Activated CD8-positive, alpha-beta T cell treated with anti-CD3 and anti-CD28 coated beads for 36 hours (primary cell): ENCODE measurements at places on chromosomes 16 and 17. TPM values are rescaled to one million over a fixed set of nuclear protein-coding genes. Genes with fewer than 3 reads are reported as not detected.

- no peak overlapping the region for H3K27ac ChIP-seq
- H3K27me3 ChIP-seq: no peaks in the 10 kb centered on the region
- H3K4me1 ChIP-seq: peaks cover 3% of the 10 kb centered on the region
- DNase-seq: no peak
Observed at GRCh38 chr17:62989501-62989900, 23.5 kb downstream of the TANC2 start.

DNA sequence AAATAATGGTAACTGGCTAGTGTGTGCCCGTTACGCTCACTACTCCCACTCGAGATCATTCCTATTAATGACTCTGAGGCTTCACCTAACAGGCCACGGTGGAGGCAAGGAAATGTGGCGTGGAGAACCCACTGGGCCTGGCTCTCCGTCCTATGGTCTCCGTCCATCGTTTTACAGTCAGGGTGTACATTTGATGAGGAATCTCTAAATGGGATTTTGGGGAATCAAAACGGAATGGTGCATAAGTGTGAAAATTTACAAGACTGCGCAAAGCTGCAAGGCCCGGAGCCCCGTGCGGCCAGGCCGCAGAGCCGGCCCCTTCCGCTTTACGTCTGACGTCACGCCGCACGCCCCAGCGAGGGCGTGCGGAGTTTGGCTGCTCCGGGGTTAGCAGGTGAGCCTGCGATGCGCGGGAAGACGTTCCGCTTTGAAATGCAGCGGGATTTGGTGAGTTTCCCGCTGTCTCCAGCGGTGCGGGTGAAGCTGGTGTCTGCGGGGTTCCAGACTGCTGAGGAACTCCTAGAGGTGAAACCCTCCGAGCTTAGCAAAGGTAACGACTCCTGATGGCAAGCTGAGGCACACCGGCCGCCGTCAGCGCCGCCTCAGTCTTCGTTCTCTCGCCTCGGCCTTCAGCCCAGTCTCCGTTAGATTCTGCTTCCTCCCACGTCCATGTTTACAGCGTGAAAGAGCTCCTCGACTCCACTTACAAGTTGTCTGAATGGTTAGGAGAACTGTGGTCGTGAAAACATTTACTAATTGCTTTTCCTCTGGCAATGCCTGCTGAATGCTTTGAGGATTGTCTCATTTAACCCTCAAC, at the start of gene RAD51C:
RAD51C (plus strand) TSS at position 364 of the 817 bp plus-strand sequence; CDS start at position 406, 42 bp downstream.
- H3K27me3 ChIP-seq: no peaks in the 10 kb centered on the region
- H3K36me3 ChIP-seq: peaks cover 23% of the 10 kb centered on the region
- H3K4me3 ChIP-seq: peak within 1 kb of the TSS; percentile 86

DNA sequence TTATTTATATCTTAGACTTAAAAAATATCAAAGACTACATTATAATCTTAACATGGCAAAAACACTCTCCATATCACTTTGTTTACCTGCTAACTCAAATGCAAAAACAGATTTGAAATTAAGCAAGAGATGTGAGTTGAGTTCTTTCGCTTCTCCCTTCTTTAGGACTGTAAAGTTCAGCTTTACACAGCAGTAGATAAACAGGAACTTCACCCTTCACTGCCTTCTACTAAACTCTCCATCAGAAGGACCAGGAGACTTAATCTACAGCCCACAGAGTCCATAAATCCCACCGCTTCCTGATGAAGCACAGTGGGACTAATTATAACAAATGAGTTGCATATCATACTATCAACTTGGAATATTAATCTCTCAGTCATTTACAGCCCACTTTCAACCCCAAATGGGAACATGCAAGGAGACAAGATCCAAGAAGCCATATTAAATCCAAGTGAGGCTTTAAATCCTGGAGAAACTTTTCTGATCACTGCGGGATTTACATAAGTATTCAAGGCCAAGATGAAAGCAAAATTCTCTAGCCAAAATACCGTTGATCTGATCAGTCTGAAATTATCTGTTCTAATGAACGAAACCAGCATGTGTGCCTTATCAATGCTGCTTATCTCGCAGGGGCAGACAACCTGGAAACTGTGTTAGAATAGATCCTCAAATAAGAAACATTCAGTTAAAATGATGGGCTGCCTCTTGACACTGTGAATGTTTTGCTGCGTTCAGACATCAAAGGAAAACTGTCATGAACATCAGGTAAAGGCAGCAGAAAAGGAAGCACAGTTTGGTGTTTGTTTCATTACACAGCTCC, 1.6 kb downstream of the AMFR start:
- no peaks in the 10 kb centered on the region for H3K27me3 ChIP-seq
- H3K27ac ChIP-seq: peak overlapping the region; percentile 67
- DNase-seq: no peak
- peaks cover 44% of the 10 kb centered on the region for H3K4me1 ChIP-seq
- H3K36me3 ChIP-seq: peaks cover 2% of the 10 kb centered on the region

- no peak within 1 kb of the TSS for H3K27ac ChIP-seq
- peak; percentile 69 for DNase-seq
- H3K4me3 ChIP-seq: peak within 1 kb of the TSS; percentile 63
- H3K36me3 ChIP-seq: no peaks in the 10 kb centered on the region
- peaks cover 13% of the 10 kb centered on the region for H3K4me1 ChIP-seq
Observed at GRCh38 chr16:31010585-31011325, at the start of gene STX1B. STX1B (minus strand) TSS chr16:31010638; CDS start chr16:31010396, 242 bp downstream.

DNA sequence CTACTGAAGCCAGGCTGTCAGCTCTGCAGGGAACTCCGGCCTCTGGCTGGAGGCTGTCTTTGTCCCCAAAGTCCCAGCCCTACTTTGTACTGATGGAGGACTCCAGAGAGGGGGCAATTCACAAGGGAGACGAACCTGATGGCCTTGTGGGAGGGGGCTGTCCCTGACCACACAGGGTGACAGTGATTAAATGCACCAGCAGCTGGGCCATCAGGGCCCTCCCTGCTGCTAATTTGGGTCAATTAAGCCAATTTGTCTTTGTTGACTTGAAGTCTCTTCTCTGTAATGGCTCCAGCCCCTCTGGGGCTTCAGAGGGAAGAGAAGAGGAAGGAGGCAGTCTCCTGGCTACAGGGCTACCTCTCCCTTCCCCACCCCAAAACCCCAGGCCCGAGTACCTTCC, 22.0 kb downstream of the TMEM132E start:
- H3K4me1 ChIP-seq: no peaks in the 10 kb centered on the region
- DNase-seq: no peak
- no peaks in the 10 kb centered on the region for H3K36me3 ChIP-seq
- H3K27ac ChIP-seq: no peak overlapping the region
- peaks cover 12% of the 10 kb centered on the region for H3K27me3 ChIP-seq

DNA sequence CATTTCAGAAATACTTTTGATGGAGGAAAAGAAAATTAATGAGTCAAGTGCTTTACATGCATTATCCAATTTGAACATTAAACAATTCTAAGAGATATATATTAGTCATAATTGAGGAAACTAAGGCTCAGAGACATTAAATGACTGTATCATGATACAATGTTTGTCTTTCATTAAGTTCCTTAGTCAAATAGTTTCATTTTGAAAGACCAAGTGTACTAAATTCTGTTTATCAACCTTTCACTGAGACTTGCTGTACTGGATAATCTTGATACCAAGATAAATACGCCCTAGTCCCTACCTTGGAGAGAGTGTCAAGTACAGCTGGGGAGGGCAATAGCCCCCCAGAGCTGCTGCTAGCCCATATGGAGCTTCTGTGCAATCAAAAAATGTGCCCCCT, 24.2 kb downstream of the TOM1L2 start:
- no peak overlapping the region for H3K27ac ChIP-seq
- H3K36me3 ChIP-seq: no peaks in the 10 kb centered on the region
- H3K4me3 ChIP-seq: no peak overlapping the region
- no peak for DNase-seq
- peaks cover 21% of the 10 kb centered on the region for H3K4me1 ChIP-seq

DNA sequence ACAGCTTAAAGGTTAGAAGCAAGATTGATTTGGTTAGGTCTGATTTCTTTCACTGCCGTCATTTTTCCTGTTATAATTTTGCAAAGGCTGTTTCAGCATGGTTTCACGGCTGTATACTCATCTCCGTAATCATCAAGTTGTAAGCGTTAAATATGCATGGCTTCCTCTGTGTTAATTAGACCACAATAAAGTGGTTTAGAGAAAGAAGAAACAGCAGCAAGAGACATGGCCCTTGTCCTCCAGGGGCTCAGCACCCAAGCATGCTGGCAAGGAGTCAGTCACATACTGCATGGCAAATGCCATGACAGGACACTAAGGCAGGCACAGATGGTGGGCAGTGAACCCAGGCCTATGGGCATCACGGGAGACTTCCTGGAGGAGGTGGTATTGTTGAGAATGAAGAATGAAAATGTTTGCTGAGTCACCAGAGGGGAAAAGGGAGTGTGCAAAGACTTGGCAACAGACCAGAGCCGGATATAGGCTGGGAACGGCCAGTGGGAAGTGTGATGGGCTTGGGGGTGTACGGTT, 61.4 kb upstream of the PLCG2 start:
- H3K4me1 ChIP-seq: peaks cover 43% of the 10 kb centered on the region
- no peaks in the 10 kb centered on the region for H3K36me3 ChIP-seq
- H3K27me3 ChIP-seq: no peaks in the 10 kb centered on the region
- peak; percentile 51 for DNase-seq

- peaks cover 4% of the 10 kb centered on the region for H3K27me3 ChIP-seq
- DNase-seq: no peak
- H3K36me3 ChIP-seq: no peaks in the 10 kb centered on the region
Observed at GRCh38 chr16:5005916-5006315, 27.8 kb downstream of the NAGPA start.

DNA sequence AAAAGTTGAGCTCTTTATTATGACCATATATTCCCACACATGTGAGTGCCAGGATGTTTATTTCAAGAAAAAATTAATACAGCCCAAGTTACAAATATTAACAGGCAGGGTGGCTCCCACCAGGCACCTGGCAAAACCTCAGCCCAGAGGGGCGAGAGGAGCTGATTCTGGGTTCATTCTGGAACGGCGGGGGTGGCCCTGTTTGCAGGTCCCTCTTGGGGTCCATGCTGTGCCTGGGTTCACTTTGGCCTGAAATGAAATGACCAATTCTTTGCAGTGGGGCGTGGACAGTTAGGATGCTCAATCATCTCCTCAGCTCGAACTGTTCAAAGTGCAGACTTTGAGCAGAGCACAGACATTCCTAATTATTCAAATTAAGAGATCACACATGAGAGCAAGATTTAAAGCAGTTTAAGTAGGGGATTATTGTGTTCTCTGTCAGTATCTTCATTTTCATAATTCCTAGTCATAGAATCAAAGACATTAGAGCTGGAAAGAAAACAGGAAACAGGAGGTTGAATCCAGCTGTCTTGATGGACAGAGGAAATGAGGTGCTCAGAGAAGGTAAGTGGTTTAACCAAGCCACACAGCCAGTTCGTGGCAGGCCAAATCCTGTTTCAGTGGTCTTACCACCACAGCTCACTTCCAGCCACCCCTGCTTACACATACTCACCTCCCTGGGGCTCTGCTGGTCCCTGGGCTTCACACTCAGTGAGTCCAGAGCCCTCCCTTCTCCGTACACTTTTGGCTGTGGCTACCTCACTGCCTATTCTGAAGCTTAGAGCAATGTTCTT, 363.9 kb upstream of the TNRC6C start:
- no peak overlapping the region for H3K27ac ChIP-seq
- peaks cover 13% of the 10 kb centered on the region for H3K4me1 ChIP-seq

GRCh38 chr17:49676276-49676868, 1.5 kb downstream of the SPOP start:
- DNase-seq: peak; percentile 28
- peaks cover 40% of the 10 kb centered on the region for H3K4me1 ChIP-seq

GRCh38 chr16:79599256-79599836, 1.2 kb downstream of the MAF start:
- peaks cover 3% of the 10 kb centered on the region for H3K36me3 ChIP-seq
- peak overlapping the region; percentile 75 for H3K27ac ChIP-seq
- peaks cover 48% of the 10 kb centered on the region for H3K27me3 ChIP-seq
- DNase-seq: peak; percentile 20
- H3K4me3 ChIP-seq: peak overlapping the region; percentile 73
- peaks cover 29% of the 10 kb centered on the region for H3K4me1 ChIP-seq

Gene KCNH4
- total RNA-seq: 0.38 TPM

Gene IRX5
- total RNA-seq: 0.34 TPM

Gene ZPBP2
- total RNA-seq: not detected

Gene KCNJ12
- total RNA-seq: not detected

Gene ERI2
- total RNA-seq: 17.7 TPM

Gene CDRT15L2
- not detected for total RNA-seq

Gene TNFRSF13B
- total RNA-seq: not detected

Gene TIGD7
- 4.7 TPM for total RNA-seq
